ENCODE measurements at places on chromosomes 2 and 18.

GRCh38 chr2:148944536-148944935 lies 69.5 kb downstream of the KIF5C start:
- no peak for DNase-seq

GRCh38 chr18:43692099-43692690 lies 414.9 kb upstream of the SYT4 start:
- DNase-seq, result peak; percentile 76

GRCh38 chr2:183035954-183036669 lies 2.1 kb downstream of the NCKAP1 start:
- no peak for DNase-seq

GRCh38 chr2:218418717-218419458 lies at the start of gene VIL1:
TSS of gene VIL1 (plus strand) at chr2:218419123. CDS start at chr2:218423779, 4,656 bp downstream.
- no peak for DNase-seq

GRCh38 chr2:153232464-153232863 lies 246.1 kb downstream of the RPRM start:
- DNase-seq, result no peak

- DNase-seq, result no peak
Measured at GRCh38 chr2:146561996-146562395, 1282.8 kb upstream of the ACVR2A start.
